Stimulated activated naive CD4-positive, alpha-beta T cell treated with Interleukin-2 at 50 U/mL for 16 hours (primary cell): ENCODE measurements at places on chromosomes 12 and 14.

DNA sequence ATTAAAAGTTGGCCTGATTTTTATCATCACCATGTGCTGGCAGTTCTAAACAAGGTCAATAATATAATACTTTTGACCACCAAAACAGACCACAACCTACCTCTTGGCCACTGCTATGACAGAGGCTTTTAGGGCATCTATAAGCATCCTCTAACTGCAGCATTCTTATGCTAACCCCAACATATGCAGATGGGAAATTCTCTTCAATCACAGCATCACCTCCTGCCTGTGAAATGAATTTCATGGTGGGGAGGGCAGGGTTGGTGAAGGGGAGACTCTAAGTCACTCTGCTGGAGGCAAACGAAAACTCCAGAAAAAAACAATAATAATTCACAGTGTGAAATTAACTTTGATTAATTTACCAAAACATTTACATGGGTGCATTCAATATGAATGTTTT lies 78.8 kb upstream of the FAR2 start:
- DNase-seq: no peak

- no peak for DNase-seq
These were observed 3.7 kb upstream of the RTL1 start for GRCh38 chr14:100907240-100907639.

DNA sequence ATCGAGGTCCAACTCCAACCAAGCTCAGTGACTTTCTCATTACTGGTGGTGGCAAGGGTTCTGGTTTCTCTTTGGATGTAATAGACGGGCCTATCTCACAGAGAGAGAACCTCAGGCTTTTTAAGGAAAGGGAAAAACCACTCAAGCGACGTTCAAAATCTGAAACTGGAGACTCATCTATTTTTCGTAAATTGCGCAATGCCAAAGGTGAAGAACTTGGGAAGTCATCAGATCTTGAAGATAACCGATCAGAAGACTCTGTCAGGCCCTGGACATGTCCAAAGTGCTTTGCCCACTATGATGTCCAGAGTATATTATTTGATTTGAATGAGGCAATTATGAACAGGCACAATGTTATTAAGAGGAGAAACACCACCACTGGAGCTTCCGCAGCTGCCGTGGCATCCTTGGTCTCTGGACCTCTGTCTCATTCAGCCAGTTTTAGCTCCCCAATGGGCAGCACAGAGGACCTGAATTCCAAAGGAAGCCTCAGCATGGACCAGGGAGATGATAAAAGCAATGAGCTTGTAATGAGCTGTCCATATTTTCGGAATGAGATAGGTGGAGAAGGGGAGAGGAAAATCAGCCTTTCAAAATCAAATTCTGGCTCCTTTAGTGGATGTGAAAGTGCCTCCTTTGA lies 343.5 kb upstream of the RGS6 start:
- no peak for DNase-seq

DNA sequence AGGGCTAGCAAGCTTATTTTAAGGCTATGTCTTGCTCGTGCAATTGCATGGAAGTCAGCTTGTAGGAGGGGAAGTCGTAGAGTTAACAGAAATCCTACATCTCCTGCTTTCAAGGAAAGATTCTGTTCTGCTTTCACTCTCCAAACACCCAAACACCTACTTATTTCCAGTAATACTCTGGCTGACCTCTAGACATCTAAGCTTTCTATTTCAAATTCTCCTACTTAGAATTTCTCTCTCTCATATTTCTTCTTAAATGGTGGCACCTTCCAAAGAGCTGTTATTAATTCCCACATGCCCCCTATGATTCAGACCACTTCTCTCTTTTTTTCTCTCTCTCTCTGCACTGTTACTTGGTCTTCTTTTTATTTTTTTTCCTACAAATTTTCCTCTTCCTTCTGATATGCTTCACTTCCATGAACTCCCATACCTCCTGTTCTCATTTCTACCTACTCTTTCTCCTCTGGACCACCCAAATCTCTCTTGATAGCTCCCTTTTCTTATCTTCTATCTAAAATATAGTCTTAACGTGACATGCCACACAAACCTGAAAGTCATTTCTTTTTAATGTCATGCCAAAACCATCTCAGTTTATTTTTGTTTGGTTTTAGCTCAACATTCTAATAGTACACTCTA lies 90.8 kb downstream of the RPS6KA5 start:
- no peak for DNase-seq

- DNase-seq: no peak
These were observed 1.9 kb upstream of the CNPY2 start for GRCh38 chr12:56317675-56318074.

- no peak for DNase-seq
These were observed 195.3 kb upstream of the IGF1 start for GRCh38 chr12:102675672-102676071.

- no peak for DNase-seq
These were observed 275.2 kb upstream of the FLRT2 start for GRCh38 chr14:85254711-85255110.

GRCh38 chr12:26274441-26275312 lies 79.3 kb downstream of the SSPN start:
- peak; percentile 28 for DNase-seq
